ENCODE measurements at places on chromosomes 3 and 15.

DNA sequence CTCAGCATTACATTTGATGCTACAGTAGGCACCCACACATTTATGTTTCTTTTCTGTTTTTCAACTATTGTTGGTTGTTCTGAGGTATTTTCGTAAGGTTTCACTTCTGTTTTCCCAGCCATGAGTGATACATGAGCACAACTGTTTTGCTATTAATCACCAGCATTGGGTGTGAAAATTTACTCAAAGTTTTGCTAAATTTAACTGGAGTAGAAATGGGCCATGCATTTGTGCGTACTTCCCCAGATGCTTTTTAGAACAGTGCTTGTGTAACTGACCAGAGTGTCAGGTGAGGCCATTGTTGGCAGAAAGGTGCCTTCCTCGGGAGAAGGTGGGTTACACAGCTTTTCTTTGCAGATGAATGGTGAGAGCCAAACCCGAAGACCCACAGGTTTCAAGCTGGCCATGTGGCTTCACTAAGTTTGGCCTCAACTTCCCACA lies 70.4 kb downstream of the ST6GAL1 start:
- DNase-seq = no peak

GRCh38 chr3:38566215-38566528 lies 70.0 kb downstream of the EXOG start:
- DNase-seq = no peak

DNA sequence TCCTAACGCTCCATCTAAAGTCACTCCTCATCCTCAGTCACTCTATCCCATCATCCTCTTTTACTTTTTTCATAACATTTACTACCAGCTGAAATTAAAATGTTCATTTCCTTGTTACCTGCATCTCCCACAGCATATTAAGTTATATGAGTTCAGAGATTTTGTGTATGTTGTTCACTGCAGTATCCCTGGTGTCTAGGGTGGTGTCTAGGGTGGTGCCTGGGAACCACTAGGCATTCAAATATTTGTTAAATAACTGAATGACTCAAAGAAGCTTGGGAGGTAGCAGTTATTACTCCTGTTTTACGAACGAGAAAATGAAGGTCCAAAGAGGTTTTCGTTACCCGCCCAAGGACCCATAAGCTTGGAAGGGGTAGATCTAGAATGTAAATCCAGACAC lies 1.9 kb upstream of the C3orf49 start:
- DNase-seq = no peak

DNA sequence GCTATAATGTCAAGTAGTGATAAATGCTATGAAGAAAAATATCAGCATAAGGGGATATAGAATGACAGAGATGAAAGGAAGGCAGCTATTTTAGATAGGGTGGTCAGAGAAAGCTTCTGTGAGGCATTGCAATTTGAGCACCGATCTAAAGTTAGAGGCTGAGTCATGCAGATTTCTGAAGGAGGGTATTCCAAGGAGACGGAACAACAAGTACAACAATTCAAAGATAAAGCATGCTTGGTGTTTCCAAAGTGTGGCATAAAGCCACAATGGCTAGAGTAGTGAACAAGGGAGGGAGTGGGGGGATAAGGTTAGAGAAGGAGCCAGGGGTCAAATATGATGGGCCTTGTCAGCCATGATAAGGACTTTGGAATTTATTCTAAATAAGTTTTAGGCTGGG lies 71.9 kb downstream of the PFN2 start:
- no peak for DNase-seq

DNA sequence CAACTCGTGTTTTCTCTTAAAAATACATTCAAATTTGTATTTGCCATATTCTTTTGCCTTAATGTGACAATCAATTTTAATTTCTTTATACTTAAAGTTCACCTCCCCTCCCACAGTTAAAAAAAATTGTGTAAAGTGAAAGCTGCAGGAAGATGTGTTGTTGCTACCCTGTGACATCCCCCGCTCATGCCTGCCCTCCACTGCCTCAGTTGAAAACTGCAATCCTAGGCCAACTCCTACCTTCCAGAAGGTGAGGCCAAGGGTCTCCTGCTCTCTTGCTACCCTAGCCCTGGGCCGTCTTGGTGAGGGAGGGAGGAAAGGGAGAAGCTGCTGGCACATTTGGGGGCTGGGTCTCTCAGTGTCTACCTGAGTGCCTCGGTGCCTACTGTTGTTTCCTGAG lies 57.0 kb upstream of the CMTM7 start:
- no peak for DNase-seq

- DNase-seq = no peak
Measured at GRCh38 chr3:47394881-47395280, 14.1 kb downstream of the PTPN23 start.

DNA sequence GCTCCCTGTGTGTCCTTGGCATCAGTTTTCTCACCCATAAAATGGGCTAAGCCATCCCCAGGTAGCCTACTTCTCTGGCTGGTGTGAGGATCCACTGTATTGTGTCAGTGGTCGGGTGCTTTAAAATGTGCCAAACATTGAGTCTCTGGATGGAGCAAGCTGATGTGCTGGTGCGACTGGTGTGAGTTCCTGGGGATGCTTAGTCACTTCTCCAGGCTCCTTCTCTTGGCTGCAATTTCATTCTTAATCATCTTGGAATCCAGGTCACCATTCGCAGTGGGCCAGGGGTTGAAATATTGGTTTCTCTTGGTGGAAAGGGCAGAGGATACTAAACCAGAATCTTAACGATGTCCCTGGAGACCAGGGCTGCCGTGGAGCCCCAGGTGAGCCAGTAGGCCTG lies 29.3 kb downstream of the SCN5A start:
- DNase-seq = no peak

DNA sequence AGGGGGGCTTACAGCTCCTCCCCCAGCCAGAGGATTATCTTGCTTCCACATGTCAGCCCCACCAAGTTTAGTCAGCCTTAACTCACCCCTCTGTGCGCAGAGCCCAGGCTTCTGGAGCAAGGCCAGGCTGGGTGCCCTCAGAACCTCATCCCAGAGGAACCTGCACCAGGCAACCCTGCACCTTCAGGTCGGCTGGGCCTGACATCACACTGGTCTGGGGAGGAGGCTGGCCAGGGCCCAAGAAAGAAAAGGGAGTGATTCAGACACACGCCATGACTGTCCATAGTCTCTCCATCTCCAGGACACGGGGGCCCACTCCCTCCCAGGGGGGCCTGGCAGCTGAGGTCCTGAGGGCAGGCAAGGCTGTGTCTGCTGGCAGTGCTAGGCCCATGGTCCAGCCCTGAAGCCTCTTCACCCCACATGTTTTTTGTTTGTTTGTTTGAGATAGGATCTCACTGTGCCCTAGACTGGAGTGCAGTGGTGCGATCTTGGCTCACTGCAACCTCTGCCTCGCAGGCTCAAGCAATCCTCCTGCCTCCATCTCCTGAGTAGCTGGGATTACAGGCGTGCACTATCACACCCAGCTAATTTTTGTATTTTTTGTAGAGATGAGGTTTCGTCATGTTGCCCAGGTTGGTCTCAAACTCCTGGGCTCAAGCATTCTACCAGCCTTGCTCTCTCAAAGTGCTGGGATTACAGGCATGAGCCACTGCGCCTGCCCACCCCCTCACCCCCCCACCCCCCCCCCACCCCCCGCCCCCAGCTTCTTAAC lies 11.1 kb downstream of the TNK2 start:
- no peak for DNase-seq

DNA sequence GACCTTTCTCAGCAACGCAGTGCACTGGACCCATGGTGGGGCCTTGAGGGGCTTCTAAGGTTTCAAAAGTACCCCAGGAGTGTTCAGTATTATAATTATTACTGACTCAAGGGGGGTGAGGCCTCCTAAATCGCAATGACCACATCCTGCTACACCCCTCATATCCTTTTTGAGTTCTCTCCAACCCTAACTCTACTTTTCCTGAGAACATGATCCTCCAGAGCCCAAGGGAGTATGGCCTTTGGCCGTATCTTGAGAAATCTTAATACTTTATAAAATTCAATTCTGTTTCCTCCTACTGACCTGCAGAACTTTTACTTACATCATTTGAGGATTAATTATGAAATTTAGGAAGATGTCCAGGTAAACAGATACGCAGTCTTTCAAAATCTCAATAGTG lies 30.4 kb upstream of the RARRES1 start:
- no peak for DNase-seq

DNA sequence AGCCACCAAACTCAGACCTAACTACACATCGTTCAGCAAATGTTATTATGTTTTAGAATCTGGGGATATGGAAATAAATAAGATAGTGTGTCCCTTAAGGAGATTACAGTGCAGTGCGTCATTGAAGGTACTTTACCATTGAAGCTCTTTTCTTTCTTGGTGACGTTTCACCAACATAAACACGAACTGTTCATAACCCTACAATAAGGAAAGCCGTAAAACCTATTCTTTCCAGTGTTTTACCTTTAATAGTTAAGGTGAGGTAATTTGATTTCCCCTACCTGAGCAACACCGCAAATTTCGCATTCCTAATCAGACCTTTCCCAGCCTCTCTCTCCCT lies 826 bp downstream of the CCDC66 start:
- no peak for DNase-seq

GRCh38 chr3:197343656-197344408 lies 45.4 kb upstream of the DLG1 start:
- no peak for DNase-seq

DNA sequence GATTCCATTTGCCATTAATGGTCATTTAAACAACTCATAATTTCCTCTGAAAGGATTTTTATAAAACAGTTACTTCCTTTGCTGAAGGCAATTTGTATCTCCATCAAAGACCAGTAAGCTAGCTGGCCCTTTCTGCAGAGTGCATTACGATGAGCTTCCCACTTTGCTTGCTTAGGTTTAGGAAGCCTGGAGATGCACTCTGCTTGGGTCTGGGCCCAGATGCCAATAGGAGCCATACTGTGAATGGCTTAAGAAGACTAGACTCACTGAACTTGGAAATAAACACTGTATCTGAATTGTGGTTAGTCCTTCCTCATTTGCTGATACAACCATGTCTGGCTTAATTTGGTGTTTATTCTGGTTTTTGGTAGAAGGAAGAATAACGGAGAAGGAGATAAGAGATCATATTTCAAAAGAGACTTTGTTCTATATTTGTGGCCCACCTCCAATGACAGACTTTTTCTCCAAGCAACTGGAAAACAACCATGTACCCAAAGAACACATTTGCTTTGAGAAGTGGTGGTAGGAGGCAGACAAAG lies 38.1 kb downstream of the OXNAD1 start:
- DNase-seq = no peak

DNA sequence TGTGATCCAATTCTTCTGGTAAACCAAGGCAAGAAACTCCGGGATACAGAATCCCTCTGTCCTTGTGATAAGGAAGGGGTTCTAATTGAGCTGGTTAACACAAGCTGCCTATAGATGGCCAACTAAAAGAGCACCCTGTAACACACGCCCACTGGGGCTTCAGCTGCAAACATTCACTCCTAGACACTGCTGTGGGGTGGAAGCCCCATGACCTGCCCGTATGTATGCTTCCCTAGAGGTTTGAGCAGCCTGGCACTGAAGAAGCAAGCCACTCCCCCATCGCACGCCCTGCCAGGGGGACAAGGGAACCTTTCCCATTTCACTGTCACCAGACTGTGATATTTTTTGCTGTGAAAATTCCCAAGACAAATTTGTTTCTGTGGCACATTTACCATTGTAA lies 516.9 kb upstream of the GOLIM4 start:
- no peak for DNase-seq

DNA sequence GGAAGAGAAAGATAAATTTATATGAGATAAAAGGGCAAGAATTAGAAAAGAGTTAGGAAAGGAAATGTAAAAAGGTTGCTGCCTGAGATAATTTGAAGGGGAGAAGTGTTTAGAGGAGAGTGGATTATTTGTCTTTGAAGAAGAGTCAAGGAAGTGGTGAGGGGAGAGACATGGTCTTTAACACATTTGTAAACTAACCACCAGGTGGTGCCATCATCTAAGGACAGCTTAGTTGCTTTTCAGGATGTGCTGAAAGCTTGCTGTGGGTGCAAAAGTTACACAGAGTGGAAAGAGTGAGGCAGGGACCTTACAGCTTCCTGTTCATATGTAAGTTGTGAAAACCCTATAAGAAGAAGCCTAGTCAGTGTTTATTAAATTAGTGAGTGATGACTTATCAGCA lies 114.1 kb upstream of the DNAJC19 start:
- peak; percentile 81 for DNase-seq

- DNase-seq = no peak
Measured at GRCh38 chr15:47708161-47708980, 8.9 kb upstream of the SEMA6D start.

GRCh38 chr3:136637176-136637575 lies 115.0 kb downstream of the STAG1 start:
- no peak for DNase-seq

GRCh38 chr15:53670701-53671100 lies 88.8 kb downstream of the WDR72 start:
- no peak for DNase-seq

- no peak for DNase-seq
Measured at GRCh38 chr3:189689625-189690024, 58.4 kb downstream of the TP63 start.

GRCh38 chr3:183695569-183696364 lies 1.8 kb upstream of the YEATS2 start:
- no peak for DNase-seq

- DNase-seq = no peak
Measured at GRCh38 chr15:66713843-66714508, 11.9 kb downstream of the SMAD6 start.

DNA sequence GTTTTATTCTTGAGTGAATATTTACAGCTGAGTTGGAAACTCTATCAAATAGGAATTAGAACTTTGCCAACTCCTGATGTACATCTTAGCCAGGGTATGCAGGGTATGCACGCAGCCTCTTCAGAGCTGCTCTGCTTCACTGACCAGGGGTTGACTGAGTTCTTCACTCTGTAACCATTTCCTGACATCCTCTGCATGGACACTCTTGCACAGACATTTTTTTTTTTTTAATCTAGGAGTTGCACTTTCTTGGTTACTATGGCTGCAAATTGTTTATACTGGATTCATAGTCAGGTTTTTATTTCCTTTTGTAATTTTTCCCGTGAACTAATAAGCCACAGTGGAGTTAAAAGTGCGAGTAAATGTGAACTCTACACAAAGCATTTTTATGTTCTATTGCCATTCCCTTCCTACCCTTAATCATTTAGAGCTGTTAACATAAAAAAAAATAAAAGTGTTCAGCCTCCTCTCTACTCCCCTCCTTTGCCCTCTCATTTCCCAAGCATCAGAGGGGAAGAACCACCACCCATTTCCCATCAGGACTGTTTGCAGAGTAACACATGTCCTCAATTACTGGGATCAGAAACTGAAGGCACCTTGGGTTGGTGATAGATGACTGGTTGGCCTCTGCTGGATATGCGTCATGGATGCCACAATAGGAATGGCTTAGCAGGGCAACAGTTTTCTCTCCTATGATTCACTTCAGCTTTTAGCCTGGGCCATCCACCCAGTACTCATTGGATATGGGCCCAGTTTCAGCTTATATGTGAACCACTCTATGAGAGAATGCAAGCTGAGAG lies 54.0 kb downstream of the DUT start:
- no peak for DNase-seq

DNA sequence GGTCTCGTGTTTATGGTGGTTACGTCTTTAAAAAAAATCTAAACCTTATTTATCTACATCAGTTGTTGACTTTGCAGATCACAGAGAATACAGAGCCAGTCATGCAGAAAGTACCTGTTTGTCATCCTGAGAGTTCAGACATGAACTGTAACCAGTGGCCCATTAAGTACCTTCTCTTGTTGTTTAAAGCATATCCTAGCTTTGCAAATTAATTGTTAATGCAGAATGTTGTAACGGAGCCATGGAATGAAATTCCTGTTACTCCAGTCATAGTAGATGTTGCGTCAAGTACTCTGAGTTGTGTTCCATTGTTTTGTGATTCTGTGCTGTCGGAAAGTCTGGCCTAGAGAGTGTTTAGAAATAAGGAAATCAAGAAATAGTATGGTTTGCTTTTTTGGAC lies 205.2 kb downstream of the RBMS3 start:
- DNase-seq = no peak

Measured in iPS DF 6.9 (cell line).